ENCODE measurements at places on chromosomes 4 and X.

GRCh38 chr4:62771983-62772557, 1571.9 kb downstream of the ADGRL3 start:
- no peaks in the 10 kb centered on the region for H3K27me3 ChIP-seq
- no peak overlapping the region for H3K4me3 ChIP-seq
- no peak overlapping the region for H3K27ac ChIP-seq

DNA sequence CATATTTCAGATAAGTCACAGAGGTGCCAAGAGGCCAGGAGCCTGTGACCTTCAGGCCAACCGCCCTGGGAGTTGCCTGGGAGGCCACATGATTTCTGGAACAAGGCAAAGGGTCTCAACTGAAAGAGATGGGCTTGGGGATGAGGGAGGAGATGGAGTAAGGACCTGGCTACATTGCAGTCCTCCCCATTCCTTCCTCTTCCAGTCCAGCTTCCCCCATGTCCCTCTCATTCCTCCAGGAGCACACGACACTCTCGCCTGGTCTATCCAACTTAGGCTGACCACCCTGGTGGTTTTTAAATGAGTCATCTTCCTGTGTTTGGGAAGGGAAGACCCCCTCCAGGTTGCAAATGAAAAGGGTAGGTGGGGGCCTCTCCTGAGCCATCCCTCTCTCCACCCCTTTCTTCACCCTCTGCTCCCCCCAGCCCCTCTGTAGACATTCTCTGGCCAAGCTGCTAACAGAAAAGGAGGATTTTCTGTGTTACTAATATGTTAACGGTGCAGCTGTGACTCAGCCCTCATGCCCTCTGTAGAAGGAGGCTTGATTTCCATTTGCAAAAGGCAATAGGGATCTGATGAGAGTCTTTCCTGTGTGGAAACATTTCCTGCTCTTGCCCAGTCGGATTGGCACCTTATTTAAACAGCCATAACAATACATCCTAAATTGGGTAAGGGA, 79.2 kb downstream of the RTL5 start:
- H3K4me1 ChIP-seq, result no peaks in the 10 kb centered on the region
- H3K36me3 ChIP-seq, result no peaks in the 10 kb centered on the region
- H3K27ac ChIP-seq, result no peak overlapping the region

- H3K4me3 ChIP-seq, result no peak overlapping the region
- no peaks in the 10 kb centered on the region for H3K4me1 ChIP-seq
- H3K27me3 ChIP-seq, result no peaks in the 10 kb centered on the region
- DNase-seq, result no peak
Measured at GRCh38 chr4:117560329-117560728, 474.0 kb upstream of the NDST3 start.

GRCh38 chr4:168394556-168394955, 76.0 kb upstream of the DDX60 start:
- H3K27ac ChIP-seq, result no peak overlapping the region
- H3K4me3 ChIP-seq, result no peak overlapping the region
- no peaks in the 10 kb centered on the region for H3K27me3 ChIP-seq
- no peaks in the 10 kb centered on the region for H3K4me1 ChIP-seq

GRCh38 chrX:74015379-74016019, 288.5 kb upstream of the ZCCHC13 start:
- DNase-seq, result peak; percentile 43
- no peaks in the 10 kb centered on the region for H3K4me1 ChIP-seq
- no peak overlapping the region for H3K27ac ChIP-seq
- no peaks in the 10 kb centered on the region for H3K27me3 ChIP-seq

GRCh38 chrX:151679798-151680402, 15.4 kb upstream of the PRRG3 start:
- no peaks in the 10 kb centered on the region for H3K36me3 ChIP-seq
- H3K27ac ChIP-seq, result no peak overlapping the region
- no peak for DNase-seq

- H3K4me3 ChIP-seq, result no peak overlapping the region
- H3K27ac ChIP-seq, result no peak overlapping the region
- H3K4me1 ChIP-seq, result peaks cover 10% of the 10 kb centered on the region
- H3K27me3 ChIP-seq, result no peaks in the 10 kb centered on the region
- H3K36me3 ChIP-seq, result peaks cover 3% of the 10 kb centered on the region
Measured at GRCh38 chr4:37928426-37929416, 31.5 kb upstream of the PTTG2 start.

DNA sequence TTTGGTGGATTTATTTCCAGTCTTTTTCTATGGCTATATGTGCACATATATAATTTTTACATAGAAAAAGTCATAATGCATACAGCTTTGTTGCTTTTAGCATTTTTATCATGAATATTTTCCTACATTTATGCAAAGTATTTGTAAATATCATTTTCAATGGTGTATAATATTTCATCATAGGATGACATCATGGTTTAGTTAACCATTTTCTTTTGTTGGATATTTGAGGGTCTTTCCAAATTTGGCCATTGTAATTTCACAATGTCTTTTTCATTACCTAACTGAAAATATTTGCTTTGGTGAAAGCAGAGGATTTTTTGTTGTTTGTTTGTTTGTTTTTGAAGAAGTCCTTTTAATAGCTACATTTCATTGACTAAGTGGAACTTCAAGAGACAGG, 31.0 kb downstream of the PAK3 start:
- H3K4me3 ChIP-seq, result no peak overlapping the region
- no peak overlapping the region for H3K27ac ChIP-seq
- no peaks in the 10 kb centered on the region for H3K27me3 ChIP-seq
- no peaks in the 10 kb centered on the region for H3K4me1 ChIP-seq
- no peaks in the 10 kb centered on the region for H3K36me3 ChIP-seq

DNA sequence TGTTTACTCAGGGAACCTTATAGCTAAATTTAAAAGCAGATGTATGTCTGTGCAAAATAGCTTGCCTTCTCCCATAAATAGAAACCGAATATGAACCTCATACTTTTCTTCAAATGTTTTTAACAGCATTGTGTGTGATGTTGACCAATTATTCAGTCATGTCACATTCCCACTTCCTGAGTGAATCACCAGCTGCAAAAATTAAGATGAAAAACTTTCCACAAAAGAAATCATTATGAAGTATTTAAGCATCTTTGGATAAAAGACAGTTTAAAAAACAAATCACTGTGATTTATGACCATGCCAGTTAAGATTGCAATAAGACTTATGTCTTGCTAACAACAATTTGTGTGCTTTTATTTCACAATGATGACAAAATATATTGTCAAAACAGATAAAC, 220.1 kb downstream of the PDGFC start:
- no peak overlapping the region for H3K27ac ChIP-seq
- H3K4me3 ChIP-seq, result no peak overlapping the region
- H3K4me1 ChIP-seq, result no peaks in the 10 kb centered on the region
- no peaks in the 10 kb centered on the region for H3K27me3 ChIP-seq
- no peaks in the 10 kb centered on the region for H3K36me3 ChIP-seq

DNA sequence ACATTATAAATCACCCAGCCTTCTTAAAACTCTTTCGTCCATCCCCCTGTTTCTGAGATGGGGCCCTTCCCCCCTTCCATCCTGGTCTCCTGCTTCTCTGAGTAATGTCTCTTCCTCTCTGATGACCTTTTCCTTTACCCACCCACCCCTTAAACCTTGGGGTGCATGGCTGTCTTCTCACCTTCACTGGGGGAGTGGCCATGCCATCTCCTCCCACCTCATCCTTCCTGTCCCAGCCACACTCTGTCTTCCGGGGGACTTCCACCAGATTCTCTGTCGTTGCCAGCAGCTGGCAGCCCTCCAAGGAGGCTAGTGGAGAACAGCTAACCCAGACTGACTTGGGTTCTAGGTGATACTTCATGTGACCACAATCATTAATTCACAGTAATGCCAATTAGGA, 83.2 kb upstream of the SCML1 start:
- no peaks in the 10 kb centered on the region for H3K4me1 ChIP-seq
- no peaks in the 10 kb centered on the region for H3K27me3 ChIP-seq
- H3K27ac ChIP-seq, result no peak overlapping the region
- no peak overlapping the region for H3K4me3 ChIP-seq
- DNase-seq, result peak; percentile 9

GRCh38 chrX:42102586-42103282, 179.4 kb upstream of the CASK start:
- no peak for DNase-seq
- no peak overlapping the region for H3K27ac ChIP-seq
- H3K4me3 ChIP-seq, result no peak overlapping the region

DNA sequence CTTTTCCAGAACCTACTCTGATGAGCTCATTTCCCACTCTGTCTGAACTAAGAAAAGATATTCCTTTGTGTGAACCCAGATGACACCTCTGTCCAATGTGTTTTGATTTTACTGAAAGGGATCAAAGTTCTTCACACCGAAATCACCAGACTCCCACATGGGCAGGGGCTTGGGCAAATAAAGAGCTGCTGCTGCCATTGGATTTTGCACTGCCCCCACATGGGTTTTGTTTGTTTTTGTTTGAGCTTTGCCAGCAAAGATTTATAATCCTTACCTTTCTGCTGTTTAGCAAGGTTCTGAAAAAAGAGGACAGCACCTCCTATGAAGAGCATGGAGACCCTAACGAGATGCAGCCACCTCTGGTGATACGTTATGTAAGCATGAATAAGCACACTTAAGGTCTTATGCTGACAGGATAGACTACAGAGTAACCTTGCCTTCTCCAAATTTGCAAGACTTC, 44.3 kb downstream of the HSD17B13 start:
- no peak overlapping the region for H3K27ac ChIP-seq
- H3K4me1 ChIP-seq, result no peaks in the 10 kb centered on the region
- H3K4me3 ChIP-seq, result no peak overlapping the region
- peaks cover 10% of the 10 kb centered on the region for H3K27me3 ChIP-seq

GRCh38 chrX:123695242-123695641, 37.6 kb downstream of the THOC2 start:
- no peaks in the 10 kb centered on the region for H3K27me3 ChIP-seq
- DNase-seq, result no peak
- H3K4me3 ChIP-seq, result no peak overlapping the region
- H3K36me3 ChIP-seq, result no peaks in the 10 kb centered on the region
- H3K4me1 ChIP-seq, result no peaks in the 10 kb centered on the region
- H3K27ac ChIP-seq, result no peak overlapping the region

DNA sequence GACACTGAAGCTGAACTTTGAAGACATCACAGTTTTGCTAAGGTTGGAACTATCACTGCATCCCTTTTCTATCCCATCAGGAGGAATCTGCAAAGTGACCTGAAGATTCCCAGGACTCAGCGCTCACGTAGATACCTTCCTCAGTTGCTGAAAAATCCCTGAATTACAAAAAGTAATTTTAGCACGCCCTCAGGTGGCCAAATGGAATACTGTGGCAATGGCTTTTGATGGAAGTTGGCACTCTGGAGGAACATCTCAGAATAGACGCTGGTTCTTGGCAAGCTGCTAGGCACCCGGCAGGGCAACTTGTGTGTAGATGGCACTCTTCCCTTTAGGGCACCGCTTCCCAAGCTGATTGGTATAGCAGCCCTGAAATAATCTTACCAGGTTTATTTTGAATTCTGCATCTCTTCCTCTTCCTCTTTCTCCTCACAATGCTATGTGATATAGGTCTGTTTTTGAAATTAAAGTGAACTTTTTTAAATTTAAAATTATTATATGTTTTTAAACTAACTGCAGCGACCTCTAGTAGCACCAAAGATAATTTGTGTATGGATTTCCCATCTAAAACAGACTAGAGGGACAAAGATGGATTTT, 16.3 kb upstream of the ESX1 start:
- no peaks in the 10 kb centered on the region for H3K4me1 ChIP-seq
- peak; percentile 29 for DNase-seq
- peak overlapping the region; percentile 7 for H3K4me3 ChIP-seq
- no peaks in the 10 kb centered on the region for H3K36me3 ChIP-seq
- H3K27ac ChIP-seq, result no peak overlapping the region

GRCh38 chr4:146333187-146333894, 119.0 kb downstream of the REELD1 start:
- H3K27ac ChIP-seq, result no peak overlapping the region
- H3K27me3 ChIP-seq, result no peaks in the 10 kb centered on the region
- H3K4me3 ChIP-seq, result no peak overlapping the region

GRCh38 chrX:142204522-142205433, at the start of gene MAGEC2:
MAGEC2 (minus strand) TSS chrX:142205290; CDS start chrX:142203987, 1,303 bp downstream.
- no peak within 1 kb of the TSS for H3K27ac ChIP-seq
- no peaks in the 10 kb centered on the region for H3K4me1 ChIP-seq
- H3K36me3 ChIP-seq, result no peaks in the 10 kb centered on the region
- H3K27me3 ChIP-seq, result no peaks in the 10 kb centered on the region

DNA sequence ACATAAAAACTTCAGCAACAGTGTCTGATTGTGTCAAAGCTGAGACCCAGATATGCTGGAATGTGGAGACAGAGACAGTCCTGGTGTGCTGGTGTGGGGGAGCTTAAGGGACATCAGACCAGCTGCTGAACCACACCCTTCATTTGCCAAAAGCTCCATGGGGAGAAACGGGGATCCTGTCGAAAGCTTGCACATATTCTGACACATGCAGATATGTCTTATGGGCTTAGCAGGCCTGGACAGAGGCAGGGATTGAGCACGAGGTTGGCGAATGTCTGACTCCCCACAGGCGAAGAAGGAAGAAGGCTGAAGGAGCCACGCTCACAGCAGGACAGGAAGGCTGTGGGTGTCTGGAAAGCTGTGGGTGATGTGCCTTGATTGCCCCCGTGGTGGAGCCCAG, 72.1 kb upstream of the ACSL1 start:
- no peak overlapping the region for H3K27ac ChIP-seq
- DNase-seq, result no peak
- no peaks in the 10 kb centered on the region for H3K4me1 ChIP-seq
- H3K27me3 ChIP-seq, result no peaks in the 10 kb centered on the region
- no peaks in the 10 kb centered on the region for H3K36me3 ChIP-seq

DNA sequence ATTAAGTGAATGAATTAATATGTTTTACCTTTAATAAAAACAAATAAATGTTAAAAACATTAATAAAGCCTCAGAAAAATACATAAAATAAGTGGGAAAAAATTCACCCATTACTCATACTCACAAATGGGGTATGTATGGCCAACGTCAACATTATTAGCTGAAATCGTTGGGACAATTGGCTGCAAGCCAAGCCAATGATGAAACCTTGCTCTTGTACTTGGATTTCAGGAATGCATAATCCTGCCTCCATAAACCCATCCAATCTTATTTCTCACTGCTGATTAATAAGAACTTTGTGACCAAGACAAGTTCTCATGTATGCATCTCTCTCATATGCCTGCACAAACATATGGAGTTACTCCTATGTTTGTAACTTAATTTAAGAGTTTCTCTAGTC, 35.3 kb upstream of the ADAMTS3 start:
- no peak for DNase-seq
- no peak overlapping the region for H3K27ac ChIP-seq
- H3K27me3 ChIP-seq, result no peaks in the 10 kb centered on the region
- H3K4me3 ChIP-seq, result no peak overlapping the region
- no peaks in the 10 kb centered on the region for H3K4me1 ChIP-seq

- no peaks in the 10 kb centered on the region for H3K27me3 ChIP-seq
- H3K36me3 ChIP-seq, result no peaks in the 10 kb centered on the region
- no peak overlapping the region for H3K4me3 ChIP-seq
- no peak for DNase-seq
- no peaks in the 10 kb centered on the region for H3K4me1 ChIP-seq
- no peak overlapping the region for H3K27ac ChIP-seq
Measured at GRCh38 chr4:158090323-158090722, 82.5 kb downstream of the GASK1B start.

- DNase-seq, result no peak
- H3K36me3 ChIP-seq, result no peaks in the 10 kb centered on the region
- H3K27ac ChIP-seq, result no peak overlapping the region
- no peaks in the 10 kb centered on the region for H3K4me1 ChIP-seq
- H3K27me3 ChIP-seq, result peaks cover 10% of the 10 kb centered on the region
- H3K4me3 ChIP-seq, result no peak overlapping the region
Measured at GRCh38 chr4:6734165-6734786, 18.3 kb downstream of the BLOC1S4 start.

GRCh38 chr4:74543231-74543781, 98.4 kb downstream of the AREG start:
- H3K4me3 ChIP-seq, result no peak overlapping the region
- peaks cover 2% of the 10 kb centered on the region for H3K4me1 ChIP-seq
- H3K36me3 ChIP-seq, result no peaks in the 10 kb centered on the region
- no peak overlapping the region for H3K27ac ChIP-seq
- H3K27me3 ChIP-seq, result no peaks in the 10 kb centered on the region

Data from T-cell (primary cell).